Inflammatory macrophage treated with lipopolysaccharide for 4 hours (primary cell): ENCODE measurements at places on chromosomes 5 and 9.

- DNase-seq = peak; percentile 45
Observed at GRCh38 chr5:80146046-80146445, 109.8 kb downstream of the SERINC5 start.

GRCh38 chr5:142320851-142321560, 3.8 kb downstream of the SPRY4 start:
- no peak for DNase-seq

DNA sequence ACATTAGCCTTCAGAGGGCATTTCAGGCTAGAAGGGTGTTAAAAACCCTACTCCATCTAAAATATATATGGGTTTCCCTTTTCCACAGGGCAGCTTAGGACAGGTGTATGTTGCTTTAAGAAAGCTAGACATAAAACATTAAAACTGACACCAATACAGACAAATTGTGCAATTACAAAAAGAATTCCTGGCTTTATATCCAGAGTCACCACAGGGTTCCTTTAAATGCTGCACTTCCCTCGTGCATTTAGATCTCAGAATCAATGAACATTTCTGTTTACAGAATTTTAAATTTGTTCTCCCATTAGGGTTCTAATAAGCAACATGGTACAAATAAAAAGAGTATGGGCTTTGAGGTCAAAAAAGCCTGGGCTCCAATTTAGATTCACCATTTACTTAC, 170.2 kb downstream of the MAPKAP1 start:
- no peak for DNase-seq

DNA sequence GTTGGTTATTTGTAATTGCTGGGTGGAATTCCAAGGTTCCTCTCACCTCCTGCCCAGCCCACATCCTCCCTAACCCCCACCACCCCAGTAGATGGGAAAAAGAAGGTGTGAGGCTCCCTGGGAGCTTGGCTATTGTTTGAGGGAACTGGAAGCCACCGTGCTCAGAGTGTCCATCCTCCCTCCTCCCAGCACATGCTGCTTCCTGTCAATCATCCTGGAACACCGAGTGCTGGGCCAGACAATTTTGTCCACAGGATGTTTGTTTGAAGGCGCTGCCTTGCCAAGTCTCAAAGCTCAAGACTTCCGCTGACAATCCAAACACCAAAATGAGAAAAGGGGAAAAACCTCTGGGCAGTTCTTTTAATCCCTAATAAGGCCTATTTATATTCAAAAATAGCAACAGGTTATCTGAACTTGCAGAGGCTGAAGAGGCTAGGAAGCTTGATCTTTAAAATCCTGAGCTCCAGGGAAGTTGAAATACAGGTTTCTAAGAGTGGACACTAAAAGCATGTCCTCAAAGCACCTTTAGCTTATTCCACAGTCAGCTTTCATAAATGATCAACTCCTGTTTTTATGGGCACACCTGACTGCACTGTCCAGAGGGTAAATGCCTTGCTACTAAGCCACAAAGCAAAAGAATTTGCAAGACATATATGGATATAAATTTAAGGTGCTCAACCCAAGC, 286.7 kb downstream of the NFIB start:
- DNase-seq = no peak

DNA sequence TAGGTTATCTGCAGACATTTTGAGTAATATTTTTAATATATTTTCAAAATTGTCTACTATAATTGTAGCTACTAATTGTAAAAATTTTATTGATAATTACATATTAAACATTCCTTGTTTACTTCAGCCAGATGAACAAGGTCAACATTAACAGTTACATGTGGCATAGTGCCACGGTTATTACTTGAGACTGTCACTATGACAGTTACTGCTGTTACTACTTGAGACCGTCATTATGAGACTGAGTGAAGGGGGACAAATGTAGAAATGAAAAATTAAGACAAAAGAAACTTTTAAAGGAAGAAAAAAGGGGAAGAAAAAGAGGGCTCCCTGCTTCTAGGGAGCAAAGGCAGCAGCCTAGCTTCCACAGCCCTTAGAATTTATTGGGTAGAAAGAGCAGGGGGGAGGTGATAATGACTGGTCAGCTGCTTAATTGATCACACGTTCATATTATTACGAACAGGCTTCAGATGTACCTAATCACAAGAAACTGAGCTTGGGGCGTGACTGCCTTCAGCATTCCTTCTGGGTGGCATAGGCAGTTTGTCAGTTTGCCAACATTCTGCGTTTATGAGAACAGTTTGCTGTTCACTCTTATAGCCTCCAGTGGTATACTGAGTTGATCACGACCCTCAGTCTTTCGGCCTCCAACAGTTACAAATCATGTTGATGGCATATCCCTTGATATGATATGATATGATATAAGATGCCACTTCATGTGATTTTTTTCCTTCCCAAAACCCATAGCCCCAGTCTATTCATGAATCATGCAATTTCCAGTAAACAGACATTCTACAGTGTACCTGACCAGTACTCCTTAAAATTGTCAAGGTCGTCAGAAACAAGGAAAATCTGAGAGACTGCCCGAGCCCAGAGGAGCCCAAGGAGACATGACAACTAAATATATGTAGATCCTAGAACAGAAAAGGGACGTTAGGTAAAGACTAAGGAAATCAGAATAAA, 13.1 kb downstream of the MARCHF6 start:
- DNase-seq = no peak

DNA sequence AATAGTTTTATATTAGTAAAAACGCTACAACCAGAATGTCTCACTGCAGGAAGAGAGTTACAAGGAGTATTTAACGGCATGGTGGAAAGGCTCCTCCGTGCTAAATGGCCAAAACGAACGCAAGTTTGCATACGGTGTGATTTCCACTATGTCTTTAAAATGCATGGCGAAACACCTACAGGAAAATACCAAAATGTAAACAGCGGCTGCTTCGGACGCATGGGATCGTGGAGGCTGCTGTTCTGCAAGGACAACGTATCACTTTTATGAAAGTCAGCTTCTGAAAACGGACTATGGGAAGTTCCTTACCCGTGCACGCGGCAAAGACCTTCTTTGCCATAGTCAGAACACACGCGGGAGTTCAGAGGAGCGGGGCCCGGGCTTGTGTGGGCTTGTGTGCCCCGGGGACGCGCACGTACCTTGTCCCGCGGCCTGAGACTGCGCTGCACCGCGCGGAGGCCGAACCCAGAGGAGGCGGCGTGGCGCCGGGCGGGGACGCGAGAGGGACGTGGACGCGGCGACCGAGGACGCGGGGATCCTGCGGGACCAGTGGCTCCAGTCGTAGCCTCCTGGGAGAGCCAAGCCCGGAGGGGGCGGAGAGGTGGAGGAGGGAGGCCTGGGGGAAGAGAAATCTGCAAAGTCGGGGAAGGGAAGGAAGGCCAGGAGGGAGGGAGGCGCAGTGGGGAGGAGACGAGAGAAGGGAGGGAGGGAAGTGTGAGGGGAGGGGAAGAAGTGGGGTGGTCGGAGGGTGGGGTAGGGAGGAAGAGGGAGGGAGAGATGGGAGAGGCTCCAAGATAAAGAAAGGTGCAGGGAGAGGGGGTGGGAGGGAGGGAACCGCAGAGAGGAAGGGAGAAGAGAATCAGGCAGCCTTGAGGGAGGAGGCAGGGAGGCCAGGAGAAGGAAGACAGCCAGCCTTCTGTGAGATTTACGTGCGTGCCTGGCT, at the start of gene CMBL:
Gene CMBL, minus strand, starts transcription at position 697 of the 943 bp plus-strand sequence. CDS start 17,140 bp downstream, outside the sequence.
- peak; percentile 23 for DNase-seq

GRCh38 chr5:73442996-73443627, 5.5 kb downstream of the FOXD1 start:
- no peak for DNase-seq

DNA sequence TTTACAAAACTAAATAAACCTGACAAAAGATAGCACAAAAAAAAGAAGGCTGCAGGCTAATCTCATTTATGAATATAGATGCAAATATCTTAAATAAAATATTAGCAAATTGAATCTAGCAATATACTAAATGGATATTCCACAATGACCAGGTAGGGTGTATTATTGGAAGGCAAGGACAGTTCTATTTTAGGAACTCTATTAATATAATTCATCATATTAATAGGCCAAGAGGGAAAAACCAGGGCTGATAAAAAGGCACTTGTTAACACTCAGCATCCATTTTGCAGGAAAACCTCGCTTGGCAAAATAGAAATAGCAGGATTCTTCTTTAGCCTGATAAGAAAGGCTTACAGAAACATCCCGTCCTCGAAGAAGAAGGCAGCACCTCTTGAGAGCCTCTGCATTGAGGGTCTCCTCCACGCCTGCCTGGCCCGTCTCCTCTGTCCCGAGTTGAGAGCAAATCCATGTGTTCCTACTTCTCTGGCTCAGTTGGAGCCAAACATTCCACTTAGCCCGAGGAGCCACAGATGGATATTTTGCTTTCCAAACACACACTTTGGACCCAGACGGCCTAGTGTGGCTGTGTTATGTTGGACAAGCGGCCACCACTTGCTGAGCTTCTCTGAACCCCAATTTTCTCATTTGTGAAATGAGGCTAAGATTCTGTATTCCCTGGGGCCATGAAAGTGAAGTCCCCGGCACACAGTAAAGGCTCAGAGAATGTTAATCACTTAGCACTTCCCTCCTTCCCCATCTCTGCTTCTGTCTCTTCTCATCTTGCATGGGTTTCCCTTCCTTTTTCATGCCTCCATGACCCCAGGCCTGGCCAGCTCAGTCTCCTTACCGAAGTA, 181.8 kb upstream of the MVB12B start:
- no peak for DNase-seq

DNA sequence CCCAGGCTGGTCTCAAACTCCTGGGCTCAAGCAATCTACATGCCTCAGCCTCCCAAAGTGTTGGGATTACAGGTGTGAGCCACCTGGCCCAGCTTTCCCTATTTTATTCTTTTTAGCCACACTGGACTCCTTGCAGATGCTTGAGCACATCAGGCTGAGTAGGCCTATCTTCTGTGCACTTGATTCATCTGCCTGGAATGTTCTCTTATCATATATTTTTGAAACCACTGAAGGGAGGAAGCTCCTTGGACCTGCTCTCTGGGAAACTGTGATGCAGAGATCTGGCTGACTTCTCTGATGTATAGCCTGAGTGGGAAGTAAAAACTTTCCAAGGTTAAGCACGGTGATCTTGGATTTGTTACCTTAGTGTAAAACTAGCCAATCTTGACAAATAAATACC, 6.5 kb upstream of the MAT2B start:
- no peak for DNase-seq

DNA sequence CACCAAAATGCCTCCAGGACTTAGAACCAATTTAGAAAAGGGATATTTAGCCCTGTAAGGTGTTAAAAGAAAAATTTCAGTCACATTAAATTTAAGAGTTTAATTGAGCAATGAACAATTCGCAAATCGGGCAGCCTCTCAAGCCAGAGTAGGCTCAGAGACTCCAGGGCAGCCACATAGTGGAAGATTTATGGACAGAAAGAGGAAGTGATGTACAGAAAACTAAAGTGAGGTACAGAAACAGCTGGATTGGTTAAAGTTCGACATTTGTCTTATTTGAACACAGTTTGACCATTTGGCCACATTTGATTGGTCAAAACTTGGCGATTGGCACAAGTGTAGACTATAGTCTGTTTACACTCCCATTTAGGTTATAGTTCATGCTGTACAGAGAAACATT, 525.9 kb upstream of the ZNF608 start:
- DNase-seq = peak; percentile 2

- peak; percentile 63 for DNase-seq
Observed at GRCh38 chr5:79020861-79021561, 35.9 kb upstream of the ARSB start.

- DNase-seq = no peak
Observed at GRCh38 chr5:14901462-14902051, 30.0 kb upstream of the ANKH start.

- no peak for DNase-seq
Observed at GRCh38 chr5:110909950-110910349, 161.6 kb upstream of the TSLP start.

- no peak for DNase-seq
Observed at GRCh38 chr5:161027763-161028162, 175.8 kb upstream of the ATP10B start.

DNA sequence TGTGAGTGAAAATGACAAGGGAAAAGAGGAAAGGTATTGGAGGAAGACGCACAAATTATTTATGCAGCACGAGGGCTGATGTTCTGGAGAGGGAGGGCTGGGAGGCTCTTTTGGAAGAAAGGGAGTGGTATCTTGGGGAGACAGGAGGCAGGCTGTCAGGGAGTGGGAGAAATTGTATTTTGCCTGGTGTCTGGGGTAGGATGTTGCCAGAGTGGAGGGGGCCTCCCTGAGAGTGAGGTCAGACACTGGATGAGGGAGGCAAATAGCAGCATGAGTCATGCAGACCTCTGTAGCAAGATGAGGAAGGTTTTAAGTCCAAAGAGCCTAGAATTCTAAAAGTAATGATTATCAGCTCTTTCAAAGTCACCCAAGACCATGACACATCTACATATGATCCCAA, 158.0 kb downstream of the DMRT2 start:
- DNase-seq = no peak

DNA sequence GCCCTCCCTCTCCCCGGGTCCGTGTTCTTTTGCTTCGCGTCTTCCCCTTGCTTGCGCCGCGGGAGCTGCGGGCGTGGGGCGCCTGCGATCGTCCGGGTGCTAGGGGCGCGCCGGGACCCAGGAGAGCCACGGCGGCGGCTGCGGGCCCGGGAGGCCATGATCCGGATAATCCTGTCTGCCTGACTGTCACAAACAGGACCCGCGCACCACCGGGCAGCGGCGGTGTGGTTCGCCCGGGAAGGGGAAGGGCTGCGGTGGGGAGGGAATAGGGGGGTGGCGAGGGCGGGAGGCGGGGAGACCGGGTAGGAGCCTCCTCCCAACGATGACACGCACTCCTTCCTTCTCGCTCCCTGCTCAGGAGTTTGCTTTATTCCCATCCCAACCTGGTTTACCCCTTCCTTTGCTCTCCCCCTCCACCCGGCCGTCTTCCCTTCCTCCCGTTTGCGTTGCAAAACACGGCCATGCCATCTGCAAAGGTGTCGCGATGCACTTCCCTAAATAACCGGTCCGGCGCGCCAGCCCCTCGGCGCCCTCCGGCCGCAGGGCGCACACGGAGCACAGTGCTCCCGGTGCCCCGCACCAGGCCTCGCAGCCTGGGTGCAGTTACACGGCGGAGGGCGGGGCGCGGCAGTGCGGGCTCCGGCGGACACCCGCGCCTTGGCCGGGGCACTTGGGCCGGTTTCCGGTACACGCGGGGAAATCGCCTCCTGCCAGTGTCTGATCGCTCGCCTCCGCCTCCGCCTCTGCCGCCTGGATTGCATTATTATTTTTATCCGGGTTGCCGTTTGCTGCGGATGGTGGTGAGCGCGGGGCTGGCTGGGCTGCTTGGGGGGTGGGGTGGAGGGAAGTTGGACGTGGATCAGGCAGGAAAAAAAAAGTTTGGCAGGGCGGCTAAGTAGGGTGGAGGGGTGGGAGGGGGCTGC, 1.5 kb downstream of the SMARCA2 start:
- peak; percentile 56 for DNase-seq

- no peak for DNase-seq
Observed at GRCh38 chr5:1021136-1021968, 12.8 kb downstream of the NKD2 start.

DNA sequence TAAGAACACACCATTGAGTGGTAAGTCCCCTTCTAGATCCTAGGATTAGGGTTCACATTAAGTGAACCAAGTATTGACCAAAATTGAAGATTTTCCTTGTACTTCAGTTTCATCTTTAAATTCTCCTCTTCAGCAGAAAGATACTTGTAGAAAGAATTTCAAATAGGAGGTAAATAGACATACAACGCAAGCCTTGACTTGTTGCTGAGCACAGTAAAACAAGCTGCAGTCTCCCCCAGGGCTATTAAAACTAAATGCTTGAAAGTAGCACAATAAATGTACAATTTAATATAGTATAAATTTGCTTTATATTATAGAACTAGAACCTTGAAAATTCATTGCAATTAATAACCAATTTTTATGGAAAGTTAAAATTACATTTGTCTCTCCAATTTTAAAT, 170.1 kb upstream of the TARS1 start:
- no peak for DNase-seq

- no peak for DNase-seq
Observed at GRCh38 chr9:105964156-105964555, 269.8 kb downstream of the TMEM38B start.
